Fibroblast of the aortic adventitia (primary cell): ENCODE measurements at places on chromosomes 7 and 10.
A peak's percentile ranks its signal among the peaks of the same experiment; 100 is the strongest.

DNA sequence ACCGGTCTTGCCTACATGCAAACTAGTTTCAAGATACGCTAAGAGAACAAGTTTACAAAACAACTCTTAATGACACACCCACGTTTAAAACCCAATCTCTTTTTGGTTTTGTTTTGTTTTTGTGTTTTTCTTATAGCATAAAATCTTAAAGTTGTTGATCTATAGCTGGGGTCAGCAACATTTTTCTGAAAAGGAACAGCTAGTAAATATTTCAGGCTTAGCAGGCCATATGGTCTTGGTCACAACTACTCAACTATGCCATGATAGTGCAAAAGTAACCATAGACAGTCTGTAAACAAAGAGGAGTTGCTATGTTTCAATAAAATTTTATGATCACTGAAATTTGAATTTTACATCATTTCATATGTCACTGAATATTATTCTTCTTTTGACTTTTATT is 327.4 kb downstream of the AGMO start:
- no peak for DNase-seq

DNA sequence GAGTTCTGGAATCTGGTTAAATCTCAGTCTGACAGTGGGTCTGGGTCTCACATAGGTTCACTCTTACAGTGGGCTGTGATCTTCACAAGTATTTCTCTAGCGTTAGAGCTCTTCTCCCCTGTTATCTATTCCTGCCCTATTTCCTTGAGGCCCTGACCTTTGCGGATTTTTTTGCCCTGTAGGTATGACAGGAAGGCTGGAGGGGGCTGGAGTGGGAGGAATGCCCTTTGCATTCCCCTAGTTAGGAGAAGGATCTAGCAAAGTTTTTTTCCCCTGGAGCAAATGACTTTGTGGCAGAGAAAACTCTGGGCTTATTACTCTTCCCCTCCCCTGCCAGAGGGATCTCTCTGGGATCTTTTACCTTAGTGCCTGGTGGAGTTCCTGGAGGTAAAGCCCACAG is 49.2 kb downstream of the GALNT11 start:
- DNase-seq: no peak

- peak; percentile 60 for DNase-seq
These were observed 9.9 kb downstream of the VIM start for GRCh38 chr10:17237915-17238444.

DNA sequence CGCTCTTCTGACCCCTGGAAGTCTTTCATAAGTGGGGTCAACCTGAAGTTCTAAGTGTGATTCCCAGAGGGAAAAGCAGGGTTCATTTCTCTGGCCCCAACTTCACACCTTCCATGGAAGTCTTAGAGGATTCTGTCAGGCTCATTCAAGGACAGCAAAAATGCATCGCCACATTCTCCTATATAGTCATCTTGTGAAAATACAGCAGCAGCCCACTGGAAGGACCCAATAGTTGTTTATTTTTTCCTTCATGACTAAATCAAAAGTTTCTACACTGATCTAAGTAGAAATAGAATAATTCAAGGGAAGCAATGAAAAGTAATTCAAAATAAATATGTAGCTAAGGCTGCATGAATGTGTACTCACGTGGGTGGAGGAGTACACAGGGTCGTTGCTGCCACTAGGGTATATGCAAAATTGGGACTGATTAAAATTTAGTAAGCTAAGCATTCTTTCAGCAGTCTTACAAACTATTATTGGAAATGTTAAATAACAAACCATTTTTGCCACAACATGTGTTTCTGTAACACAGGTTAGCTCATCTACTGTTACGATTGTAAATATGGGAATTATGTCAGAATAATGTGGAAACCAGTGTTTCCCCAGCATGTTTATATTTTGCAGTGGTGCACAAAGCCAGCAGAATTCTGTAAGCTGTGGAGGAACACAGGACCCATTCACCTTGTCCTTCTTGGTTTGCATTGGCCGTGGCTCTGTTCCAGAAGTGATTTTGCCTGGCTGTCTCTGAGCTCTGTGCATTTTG is 33.5 kb downstream of the EEPD1 start:
- no peak for DNase-seq

DNA sequence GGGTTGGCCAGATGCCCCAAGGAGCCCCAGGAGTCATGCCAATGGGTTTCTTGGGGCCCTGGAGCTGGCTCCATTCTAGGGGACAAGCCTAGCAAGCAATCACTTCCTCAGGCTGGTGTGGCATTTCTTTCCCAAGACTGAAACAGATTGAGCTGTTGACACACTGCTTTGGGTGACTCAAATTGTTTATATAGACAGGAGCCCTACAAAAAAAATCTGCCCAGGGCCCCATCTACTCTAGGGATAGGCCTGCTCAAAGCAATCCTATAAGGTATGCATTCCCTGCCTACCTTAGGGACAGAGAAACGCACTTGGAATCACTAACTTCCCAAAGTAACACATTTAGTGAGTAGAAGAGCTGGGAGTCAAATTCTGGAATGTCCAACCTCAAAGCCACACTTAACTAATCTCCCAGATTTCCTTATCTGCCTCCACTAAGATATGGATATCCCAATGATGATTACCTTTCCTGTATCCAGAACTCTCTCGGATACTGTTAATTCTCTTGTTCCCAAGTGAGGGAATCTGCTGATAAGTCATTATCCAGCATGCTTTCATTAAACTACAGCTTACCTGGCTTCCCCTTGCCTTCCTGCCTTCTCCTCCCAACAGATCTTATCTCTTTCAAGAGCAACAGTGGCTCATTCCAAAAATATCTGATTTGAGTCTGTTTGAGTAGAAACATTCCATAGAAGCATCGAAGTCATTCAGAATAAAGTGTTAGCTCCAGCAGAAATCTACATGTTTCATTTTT is 3.1 kb downstream of the ABLIM1 start:
- DNase-seq: peak; percentile 28

GRCh38 chr10:32166365-32166764 is 110.1 kb upstream of the KIF5B start:
- DNase-seq: no peak

DNA sequence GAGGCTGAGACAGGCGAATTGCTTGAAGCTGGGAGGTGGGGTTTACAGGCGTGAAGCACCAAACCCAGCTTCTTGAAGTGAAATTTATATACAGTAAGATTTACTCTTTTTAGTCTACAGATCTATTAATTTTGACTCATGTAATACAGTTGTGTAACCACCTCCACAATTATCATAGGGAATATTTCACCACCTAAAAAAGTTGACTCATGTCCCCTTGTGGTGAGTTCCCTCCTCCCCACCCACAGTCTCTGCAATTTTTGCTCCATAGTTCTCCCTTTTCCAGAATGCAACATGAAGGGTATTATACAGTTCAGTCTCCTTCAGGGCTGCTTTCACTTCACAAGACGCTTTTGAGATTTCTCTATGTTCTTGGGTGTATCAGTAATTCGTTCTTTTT is 156.8 kb downstream of the FAM107B start:
- DNase-seq: peak; percentile 51

DNA sequence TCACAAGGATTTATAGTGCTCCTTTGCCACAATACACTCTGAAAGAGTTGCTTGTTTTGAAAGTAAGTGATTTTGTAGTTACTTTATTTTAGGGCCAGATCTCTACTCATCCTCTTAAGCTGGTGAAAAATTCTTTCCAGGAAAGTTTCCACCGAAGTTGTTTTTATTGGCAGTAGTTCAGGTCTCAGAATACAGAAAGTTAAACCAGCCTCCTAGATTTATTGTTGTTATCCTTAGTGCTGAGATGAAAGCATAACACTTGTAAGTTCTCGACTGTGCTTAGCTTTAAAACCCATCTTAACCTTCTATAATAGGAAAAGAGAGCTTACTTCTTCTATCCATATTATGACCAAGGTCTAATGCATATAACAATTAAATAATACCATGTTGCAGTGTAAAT is 5.5 kb downstream of the AP3M1 start:
- peak; percentile 92 for DNase-seq

- peak; percentile 95 for DNase-seq
These were observed 231.1 kb downstream of the ARHGAP12 start for GRCh38 chr10:31697271-31698180.

- DNase-seq: no peak
These were observed 5.8 kb downstream of the GOT1 start for GRCh38 chr10:99424656-99425055.

DNA sequence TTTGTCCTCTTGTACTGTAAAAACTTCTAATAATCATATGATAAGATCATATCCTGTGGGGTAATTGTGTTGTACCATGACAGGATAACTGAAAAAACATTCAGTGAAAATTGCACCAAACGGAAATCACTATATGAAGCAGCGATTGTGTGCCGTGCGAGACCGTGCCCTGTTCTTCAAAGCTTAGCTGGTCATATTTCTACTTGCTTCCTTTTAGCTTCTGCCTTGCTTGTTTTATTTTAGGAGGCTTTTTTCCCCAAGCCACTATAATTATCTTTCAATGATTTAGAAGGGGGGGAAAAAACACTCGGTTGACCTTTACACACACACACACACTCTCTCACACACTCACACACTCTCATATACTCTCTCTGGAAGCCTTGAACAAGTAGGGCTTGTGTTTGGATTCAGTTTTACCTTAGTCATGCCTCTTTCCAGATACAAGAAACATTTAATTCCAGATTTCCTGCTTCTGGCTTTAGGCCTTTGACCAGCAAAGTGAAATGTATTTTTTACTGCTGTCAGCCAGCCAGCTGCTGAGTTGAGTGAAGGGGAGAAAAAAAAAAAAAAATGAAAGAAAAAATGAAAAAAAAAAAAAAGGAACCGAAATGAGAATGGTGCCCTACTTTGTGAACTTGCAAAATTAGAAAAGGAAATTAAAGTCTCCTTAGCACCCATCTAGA is 181.4 kb downstream of the ARID5B start:
- DNase-seq: peak; percentile 90

GRCh38 chr10:69716711-69717560 is 84.8 kb upstream of the COL13A1 start:
- DNase-seq: peak; percentile 45

- DNase-seq: no peak
These were observed 58.6 kb upstream of the PRSS1 start for GRCh38 chr7:142690554-142691182.

- no peak for DNase-seq
These were observed 21.8 kb downstream of the BRI3 start for GRCh38 chr7:98303176-98303865.

DNA sequence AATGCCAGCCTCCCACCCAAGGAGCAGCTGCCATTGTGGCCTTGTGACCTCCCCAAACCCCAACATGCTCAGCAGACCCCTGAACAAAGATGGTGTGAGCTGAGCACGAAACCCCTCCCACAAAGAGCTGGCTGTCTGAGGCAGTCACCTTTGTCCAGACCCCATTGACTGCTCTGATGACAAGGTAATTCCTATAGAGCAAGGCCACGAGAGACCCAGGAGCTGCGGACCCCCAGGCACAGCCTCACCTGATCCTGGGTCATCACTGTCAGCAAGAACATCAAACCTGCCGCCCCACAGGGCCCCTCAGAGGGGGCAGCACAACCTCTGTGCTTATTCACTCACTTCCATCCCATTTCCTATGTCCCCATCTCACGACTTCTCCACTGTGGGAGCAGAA is 102.6 kb downstream of the CPXM2 start:
- no peak for DNase-seq

- no peak for DNase-seq
These were observed 27.4 kb upstream of the PRKAG2 start for GRCh38 chr7:151904270-151904669.

GRCh38 chr10:132601567-132601966 is 64.0 kb downstream of the INPP5A start:
- DNase-seq: no peak

DNA sequence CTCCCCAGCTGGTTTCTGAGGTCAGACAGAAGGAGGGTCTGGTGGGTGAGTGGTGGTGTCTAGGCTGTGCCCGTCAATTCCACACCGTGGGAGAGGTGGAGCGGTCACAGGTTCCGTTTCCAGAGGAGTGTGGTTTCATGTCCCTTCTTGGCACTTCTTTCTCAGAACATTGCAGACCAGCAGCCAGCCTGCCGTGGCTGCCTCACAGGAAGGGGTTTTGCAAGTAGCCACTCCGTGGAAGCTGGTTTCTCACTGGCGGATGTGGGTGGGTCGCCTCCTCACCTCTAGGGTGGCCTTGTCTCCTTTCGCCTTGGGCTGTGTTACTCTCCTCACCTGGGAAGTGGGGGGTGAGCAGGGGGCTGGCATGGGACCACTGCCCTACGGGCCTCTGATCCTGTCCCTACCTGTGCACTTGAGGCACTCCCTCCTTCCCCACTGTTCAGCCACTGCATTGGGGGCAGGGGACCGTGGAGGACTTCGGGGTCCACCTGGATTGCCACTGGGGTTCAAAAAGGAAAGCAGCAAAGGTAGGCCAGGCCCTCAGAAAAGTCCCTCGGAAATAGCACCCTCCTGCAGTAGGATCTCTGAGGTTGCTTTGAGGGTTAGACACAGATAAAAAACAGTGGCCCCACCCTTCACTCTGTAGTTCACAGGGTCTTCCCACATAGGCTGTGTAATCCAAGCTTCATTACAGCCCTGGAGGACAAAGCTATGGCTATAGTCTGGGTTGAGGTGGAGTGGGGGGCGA is 33.9 kb downstream of the TSPAN14 start:
- DNase-seq: no peak

DNA sequence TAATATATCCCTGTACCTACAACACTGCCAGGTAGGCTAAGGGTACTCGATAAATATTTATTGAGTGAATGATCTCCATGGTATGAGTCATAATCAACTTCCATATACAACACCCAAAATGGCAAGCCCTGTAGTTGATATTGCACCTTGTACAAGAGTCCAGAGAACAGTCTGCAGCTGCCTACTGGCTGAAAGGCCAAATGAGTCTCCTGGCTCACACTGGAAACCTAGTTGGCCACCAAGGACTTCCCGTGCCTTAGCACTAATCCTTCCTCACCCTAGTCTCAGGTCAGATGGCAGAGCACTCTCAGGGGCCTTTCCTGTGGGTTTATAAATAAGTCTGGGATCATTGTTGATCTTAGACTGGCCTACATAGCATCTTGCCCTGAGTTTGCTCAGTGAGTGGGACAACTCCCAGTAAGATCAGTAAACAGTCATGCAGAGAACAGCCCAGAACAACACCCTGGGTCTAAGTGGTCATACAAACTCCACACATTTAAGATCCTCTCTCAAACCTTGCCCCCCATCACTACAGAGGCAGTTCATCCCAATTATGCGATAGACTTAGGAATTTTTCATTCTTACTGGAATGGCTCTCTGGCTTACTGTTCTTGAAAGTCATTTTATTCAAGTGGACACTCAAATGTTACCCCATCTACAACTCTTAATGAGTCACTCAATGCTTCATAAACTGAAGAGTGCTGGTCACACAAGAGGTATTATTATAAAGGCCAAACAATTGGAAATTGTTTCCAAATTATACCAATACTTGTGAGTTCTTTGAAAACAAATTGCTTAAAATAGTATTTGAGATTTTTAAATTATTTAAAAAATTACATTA is 14.7 kb upstream of the SLC16A9 start:
- DNase-seq: no peak

GRCh38 chr10:35327790-35328403 is 8.4 kb upstream of the CCNY start:
- DNase-seq: no peak

- DNase-seq: peak; percentile 93
These were observed 137.3 kb upstream of the ZMIZ1 start for GRCh38 chr10:78931321-78932053.

GRCh38 chr10:4398602-4399001 is 427.4 kb upstream of the AKR1E2 start:
- DNase-seq: no peak

GRCh38 chr7:23294549-23295400 is 4.4 kb upstream of the MALSU1 start:
- DNase-seq: no peak

- DNase-seq: no peak
These were observed 84.6 kb upstream of the PDGFA start for GRCh38 chr7:604001-604883.

- peak; percentile 85 for DNase-seq
These were observed 14.9 kb downstream of the DUSP5 start for GRCh38 chr10:110512461-110513187.
